GM23338 (cell line): ENCODE measurements at places on chromosomes 6 and 20. TPM values are rescaled to one million over a fixed set of nuclear protein-coding genes. Genes with fewer than 3 reads are reported as not detected.

DNA sequence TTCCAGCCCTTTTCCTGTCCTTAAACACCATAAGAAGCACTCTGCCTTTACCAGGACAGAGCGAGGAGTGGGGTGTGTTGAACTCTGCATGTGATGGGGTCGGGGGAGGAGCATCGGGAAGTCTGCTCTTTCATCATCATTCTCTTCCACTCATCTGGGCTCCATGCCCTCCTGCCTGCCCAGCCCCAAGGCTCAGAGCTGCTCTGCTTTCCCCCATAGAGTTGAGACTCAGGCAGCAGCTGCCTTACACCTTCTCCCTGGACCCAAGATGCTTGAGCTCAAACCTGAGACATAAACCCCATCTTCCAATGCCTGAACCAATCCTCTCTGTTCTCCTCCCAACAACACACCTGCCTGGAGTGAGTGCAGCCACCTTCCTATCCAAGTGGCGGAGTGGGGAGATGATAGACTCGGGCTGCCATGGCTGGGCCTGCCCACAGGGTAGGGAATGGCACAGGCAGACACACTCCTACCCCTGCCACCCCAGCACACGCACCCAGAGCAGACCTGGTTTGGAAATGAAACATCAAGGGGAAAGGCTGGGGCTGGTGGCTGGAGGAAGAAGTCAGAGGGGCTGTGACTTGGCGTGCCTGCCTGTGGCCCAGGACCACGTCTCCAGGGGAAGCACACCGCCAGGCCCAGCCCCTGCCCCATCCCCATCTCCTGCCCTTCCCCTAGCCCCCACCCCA is 28.4 kb downstream of the TFEB start:
- DNase-seq = no peak

The TSPO2 gene
- not detected in 2 replicates for total RNA-seq

- DNase-seq = no peak
Measured at GRCh38 chr6:53214172-53214571, 65.5 kb upstream of the GCM1 start.

DNA sequence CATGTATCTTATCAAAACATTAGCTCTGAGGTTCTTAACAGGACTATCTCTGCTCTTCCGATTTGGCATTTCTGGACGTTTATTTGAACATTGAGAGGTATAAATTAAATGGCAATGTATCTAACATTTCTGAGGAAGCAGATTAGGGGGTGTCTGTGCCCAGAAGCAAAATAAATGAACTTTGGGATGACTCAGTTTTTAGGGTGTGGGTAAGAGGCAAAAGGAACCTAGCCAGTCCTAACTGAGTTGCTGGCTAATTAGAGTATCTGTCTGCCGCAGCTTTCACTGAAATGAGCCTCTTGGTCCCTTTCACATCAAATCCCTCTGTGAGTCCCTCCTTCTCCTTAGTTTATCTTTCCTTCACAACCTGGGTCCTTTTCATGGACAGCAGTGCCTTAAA is 1.1 kb downstream of the RNF144B start:
- DNase-seq = no peak

GRCh38 chr20:1087311-1087905 is 31.0 kb upstream of the PSMF1 start:
- no peak for DNase-seq

GRCh38 chr6:125224231-125224861 is 70.8 kb downstream of the TPD52L1 start:
- DNase-seq = no peak

DNA sequence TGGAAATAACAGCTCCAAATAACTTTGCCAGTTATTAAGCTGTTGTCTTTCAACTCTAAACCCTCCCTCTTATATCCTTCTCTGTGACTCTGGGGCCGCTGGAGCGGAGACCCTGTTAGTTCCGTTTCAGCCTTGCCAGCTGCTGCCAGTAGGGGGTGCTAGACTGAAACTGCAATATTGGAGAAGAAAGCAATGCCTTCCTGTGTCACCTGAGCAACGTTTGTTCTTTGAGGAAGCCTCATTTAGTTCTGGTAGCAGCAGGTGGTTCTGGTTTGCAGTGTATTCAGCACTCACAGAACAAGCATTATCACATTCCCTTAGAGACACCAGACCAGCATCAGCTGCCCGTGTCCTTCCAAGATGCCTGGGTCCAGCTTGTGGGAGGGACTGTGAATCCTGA is 22.9 kb upstream of the JAG1 start:
- DNase-seq = peak; percentile 75

DNA sequence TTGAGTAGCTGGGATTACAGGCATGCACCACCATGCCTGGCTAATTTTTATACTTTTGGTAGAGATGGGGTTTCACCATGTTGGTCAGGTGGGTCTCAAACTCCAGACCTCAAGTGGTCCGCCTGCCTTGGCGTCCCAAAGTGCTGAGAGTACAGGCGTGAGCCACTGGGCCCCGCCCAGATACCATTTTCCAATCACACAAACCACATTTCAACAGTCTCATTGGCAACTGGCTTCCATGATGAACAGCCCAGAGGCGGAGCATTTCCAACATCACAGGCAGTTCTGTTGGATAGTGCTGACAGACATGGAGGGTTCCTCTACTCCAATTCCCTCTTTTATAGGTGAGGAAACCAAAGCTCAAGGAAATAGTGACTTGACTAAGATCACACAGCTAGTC is 43.9 kb upstream of the PLCB4 start:
- no peak for DNase-seq

GRCh38 chr6:111683157-111683556 is 77.5 kb upstream of the TRAF3IP2 start:
- DNase-seq = no peak

DNA sequence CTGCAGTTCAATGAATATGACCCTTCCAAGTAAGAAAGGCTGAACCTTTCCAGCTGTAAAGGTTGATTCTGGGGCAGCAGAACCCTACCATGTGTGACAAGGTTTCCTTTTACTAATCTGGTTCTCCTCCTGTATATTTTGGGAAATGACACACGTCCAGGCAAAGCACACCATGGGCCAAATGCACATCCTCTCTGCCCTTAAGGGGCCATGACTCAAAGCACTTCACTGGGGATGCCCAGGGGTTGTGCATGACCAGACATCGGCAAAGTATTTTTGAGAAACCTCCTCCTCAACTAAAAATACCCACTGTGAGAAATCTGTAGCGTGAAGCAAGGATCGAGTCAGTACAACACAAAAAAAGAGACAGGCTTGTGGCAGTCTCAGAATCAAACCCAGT is 174.7 kb downstream of the BACH2 start:
- no peak for DNase-seq
